Mesenteric fat pad (tissue), 1 donor: ENCODE measurements at places on chromosomes 16 and 17. TPM values are rescaled to one million over a fixed set of nuclear protein-coding genes. Genes with fewer than 3 reads are reported as not detected.

The ASPHD1 gene
- 0.67 TPM for total RNA-seq

GRCh38 chr16:56767024-56767423 is 37.1 kb downstream of the NUP93 start:
- no peak for DNase-seq

DNA sequence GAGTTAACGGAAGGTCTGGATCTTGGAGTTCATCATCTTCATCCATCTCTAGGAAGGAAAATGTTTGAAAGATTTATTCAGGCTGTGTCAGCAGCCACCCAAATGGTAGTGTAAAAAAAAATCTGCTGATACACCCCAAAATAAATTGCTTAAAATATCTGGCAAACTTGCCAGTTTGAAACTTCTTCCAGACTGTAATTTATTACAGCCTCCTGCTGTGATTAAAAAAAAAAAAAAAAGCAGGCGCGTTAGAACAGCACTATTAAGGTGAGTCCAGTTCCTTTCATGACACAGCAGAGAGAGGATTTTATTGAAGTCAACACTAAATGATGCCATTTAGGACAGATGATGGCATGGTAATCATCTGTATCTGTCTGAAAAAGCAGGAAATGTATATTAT is 140.6 kb upstream of the CORO6 start:
- no peak for DNase-seq

DNA sequence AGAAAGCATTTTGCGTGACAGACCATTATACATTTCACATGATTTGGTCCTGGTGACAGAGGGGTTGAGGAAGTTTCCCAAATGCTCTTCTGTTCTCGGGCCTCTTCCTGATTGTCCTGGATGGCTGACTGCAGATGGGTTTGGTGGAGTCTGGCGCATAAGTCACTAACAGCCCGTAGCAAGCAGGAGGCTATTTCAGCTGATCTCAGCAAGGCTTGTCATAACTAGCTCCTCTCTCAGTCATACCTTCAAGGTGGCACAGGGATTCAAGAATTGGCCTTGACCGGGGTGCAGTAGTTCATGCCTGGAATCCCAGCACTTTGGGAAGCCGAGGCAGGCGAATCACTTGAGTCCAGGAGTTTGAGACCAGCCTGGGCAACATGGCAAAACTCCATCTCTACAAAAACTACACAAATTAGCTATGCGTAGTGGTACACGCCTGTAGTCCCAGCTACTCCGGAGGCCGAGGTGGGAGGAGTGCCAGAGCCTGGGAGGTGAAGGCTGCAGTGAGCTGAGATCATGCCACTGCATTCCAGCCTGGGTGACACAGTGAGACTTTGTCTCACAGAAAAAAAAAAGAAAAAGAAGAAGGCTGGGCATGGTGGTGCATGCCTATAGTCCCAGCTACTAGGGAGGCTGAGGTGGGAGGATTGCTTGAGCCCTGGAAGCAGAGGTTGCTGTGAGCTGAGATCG is 68.9 kb upstream of the HAS3 start:
- DNase-seq, result no peak

DNA sequence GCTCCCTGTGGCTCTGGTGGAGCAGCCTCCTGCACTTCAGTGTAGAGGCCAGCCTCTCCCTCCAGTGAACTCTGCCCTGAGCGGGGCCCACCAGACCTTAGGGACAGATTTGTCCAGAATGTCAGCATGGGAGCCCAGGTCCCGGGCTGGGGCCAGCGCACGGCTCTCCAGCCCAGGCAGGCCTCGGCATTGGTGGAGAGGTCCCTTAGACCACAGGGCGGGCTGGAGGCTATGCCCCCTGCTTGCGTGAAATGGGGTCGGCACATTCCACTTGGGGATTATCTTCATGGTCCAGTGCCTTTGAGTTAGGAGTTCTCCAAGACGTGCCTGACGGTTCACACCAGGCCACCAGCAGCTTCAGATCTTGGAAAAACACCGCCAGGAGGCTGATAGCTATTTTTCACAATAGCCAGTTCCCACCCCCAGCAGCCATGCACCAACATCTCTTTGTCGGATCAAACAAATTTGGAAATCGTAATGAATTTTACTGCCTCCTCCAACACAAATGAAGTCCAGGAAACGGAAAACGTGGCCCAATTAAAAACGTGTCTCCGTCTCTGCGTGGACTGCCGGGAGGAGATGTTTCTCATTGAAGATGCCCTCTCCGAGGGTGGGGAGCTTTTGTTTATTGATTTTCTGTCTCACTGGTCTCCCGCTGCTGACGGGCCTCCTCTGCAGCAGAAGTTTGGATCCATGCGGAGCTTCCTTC is 110.0 kb upstream of the CIBAR2 start:
- DNase-seq, result no peak

DNA sequence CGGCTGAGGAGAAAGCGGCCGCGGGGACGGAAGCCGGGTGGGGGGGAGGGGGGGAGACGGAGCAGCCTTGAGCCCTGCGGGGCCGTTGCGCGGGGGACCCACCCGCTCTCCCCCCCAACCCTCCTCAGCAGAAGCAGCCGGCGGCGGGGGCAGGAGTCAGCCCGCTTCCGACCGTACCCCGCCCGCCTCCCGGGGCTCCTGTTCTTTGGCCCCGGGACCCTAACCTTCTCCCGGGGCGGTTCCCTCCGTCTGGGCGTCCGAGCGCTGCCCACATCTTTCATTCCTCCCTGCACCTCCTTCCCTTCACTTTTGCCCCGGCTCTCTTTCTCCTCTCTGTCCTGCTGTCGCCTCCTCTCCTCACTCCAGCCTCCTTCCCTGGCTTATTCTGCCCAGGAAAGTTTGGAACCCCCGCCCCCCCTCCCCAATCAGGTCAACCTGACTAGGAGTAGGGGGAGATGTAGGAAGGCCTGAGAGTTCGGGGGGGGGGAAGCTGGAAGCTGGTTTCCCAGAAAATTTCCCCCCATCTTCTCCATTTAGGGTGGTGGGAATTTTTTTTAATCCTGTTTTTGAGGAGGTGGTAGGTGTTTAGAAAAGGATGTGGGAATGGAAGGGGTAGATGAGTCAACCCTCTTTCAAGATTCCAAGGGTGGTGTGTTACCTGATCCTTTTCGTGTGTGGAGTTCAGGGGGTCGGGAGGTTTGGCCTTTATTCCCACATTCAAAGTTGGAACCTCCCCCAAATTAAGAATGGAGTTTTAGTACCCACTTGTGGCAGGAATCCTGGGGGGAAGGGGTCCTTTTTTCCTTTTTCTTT is 427 bp upstream of the NLK start:
- no peak for DNase-seq

GRCh38 chr17:52606098-52606497 is 447.6 kb upstream of the CA10 start:
- no peak for DNase-seq

DNA sequence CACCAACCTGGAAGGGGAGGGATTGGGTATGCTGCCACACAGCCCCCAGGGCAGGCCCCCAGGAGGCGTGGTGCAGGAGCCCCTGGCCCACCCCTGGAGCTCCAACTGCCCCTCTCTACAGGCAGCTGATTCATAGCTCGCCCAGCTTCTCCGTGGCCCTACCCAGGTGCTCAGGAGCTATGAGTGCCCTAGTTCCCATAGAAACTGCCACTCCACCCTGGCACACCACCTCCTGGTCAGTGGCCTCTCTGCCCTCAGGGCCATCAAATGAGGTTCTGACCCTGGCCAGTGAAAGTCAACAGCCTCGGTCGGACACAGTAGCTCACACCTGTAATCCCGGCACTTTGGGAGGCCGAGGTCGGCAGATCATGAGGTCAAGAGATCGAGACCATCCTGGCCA is 18.0 kb downstream of the CNGB1 start:
- no peak for DNase-seq

- no peak for DNase-seq
These were observed 10.6 kb downstream of the PHF12 start for GRCh38 chr17:28940675-28941074.

- DNase-seq, result no peak
These were observed 175.9 kb upstream of the SALL1 start for GRCh38 chr16:51327001-51327400.

DNA sequence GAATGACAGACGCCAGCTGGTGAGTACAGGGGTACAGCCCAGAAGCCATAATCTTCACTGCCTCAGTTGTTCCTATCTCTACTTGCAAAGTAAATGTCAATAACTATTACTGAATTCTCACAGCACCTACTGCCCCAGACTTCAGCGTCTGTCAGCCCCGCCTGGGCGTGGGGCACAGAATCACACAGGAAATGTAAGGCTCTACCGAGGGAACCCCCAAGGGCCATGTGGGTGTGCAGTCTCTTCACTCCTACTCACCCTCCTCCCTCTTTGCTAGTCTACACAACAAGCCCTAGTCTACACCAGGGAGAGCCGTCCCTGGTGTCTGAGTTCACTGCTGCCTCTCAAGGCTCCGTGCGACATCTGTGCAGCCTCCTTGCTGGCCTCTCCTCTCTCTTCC is 4.5 kb downstream of the NPTX1 start:
- no peak for DNase-seq

The GDE1 gene
- 55.9 TPM for total RNA-seq

DNA sequence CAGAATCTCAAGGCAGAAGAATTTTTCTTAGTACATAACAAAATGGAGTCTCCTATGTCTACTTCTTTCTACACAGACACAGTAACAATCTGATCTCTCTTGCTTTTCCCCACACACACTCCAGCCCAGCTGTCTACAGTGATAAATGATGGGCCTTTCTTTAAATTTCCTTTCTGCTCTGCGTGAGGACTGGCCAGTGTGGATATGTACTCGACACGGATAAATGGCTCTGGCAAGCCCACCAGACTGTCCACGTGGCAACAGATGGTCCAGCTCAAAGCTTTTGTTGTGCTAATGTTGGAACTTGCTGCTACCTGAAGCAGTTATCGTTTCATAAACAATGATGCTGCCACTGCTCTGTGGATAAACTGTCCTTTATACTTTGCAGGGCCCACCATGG is 410.7 kb downstream of the TMEM114 start:
- no peak for DNase-seq

The CLDN7 gene
- 5.6 TPM for total RNA-seq

DNA sequence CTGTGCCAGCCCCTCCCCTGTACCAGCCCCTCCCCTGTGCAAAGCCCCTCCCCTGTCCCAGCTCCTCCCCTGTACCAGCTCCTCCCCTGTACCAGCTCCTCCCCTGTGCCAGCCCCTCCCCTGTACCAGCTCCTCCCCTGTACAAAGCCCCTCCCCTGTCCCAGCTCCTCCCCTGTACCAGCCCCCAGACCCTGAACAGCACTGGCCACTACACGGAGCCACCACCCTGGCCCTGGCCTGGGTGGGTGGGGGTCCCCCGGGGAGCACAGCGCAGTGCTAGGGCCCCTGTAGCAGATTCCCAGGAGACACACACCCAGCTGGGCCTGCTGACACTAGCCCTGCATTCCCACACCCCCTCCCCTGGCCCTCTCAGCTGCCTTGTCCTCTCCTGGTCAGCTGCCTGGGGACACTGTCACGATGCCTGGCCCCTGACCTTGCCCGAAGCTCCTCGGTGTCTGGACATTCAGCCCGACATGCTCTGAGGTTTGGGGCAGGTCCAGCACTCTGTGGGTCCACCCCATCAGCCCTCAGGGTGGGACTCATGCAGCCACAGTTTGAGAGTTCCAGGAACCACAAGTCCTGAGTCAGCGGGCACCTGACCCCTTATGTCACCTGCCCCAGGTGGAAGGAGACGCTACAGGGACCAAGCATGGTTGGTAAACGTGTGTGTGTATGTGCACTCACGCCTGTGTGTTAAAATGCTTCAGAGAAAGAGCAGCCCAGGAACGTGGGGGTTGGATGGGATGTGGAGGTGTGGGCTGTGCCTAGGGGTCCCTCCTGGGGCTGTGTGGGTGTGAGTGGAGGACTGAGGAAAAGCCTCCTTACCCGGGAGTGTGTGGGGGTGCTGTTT is 114.2 kb downstream of the METRNL start:
- DNase-seq, result no peak

GRCh38 chr17:8799570-8800212 is 526 bp upstream of the MFSD6L start:
- no peak for DNase-seq

- DNase-seq, result no peak
These were observed 104.2 kb downstream of the CDK5R1 start for GRCh38 chr17:32590974-32591373.

The EXOC7 gene
- 117 TPM for total RNA-seq

DNA sequence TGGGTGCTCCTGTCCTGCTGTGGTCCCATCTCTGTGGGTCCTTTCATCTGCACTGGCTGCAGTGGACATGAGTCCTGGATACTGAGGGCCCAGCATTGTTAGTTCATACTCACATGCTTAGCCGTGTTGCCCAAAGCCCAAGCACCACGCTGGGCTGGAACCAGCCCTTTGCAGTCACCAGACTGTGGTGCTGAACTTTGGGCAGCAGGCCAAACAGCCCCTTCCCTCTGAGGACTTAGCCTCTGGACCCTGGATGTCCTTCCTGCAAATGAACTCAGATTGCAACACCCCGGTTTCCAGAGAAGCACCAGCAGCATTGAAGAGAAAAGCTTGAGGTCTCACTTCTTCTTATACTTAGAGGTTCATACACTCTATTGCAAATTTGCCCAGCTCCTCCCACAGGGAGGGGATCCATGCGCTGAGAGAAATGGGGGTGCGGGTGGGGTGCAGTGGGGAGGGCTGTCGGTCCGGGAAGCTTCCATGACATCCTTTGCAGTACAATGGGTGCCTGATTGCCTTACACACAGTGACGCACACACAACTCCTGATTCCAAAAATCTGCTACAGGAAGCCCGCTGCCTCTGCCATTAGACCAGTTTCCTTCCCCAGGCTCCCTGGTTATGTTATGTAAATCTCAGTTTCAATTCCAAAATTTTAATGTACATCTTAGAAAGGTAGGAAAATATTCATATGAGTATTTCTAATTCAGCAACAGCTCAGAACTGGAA is 65.8 kb downstream of the RGS9 start:
- DNase-seq, result no peak

DNA sequence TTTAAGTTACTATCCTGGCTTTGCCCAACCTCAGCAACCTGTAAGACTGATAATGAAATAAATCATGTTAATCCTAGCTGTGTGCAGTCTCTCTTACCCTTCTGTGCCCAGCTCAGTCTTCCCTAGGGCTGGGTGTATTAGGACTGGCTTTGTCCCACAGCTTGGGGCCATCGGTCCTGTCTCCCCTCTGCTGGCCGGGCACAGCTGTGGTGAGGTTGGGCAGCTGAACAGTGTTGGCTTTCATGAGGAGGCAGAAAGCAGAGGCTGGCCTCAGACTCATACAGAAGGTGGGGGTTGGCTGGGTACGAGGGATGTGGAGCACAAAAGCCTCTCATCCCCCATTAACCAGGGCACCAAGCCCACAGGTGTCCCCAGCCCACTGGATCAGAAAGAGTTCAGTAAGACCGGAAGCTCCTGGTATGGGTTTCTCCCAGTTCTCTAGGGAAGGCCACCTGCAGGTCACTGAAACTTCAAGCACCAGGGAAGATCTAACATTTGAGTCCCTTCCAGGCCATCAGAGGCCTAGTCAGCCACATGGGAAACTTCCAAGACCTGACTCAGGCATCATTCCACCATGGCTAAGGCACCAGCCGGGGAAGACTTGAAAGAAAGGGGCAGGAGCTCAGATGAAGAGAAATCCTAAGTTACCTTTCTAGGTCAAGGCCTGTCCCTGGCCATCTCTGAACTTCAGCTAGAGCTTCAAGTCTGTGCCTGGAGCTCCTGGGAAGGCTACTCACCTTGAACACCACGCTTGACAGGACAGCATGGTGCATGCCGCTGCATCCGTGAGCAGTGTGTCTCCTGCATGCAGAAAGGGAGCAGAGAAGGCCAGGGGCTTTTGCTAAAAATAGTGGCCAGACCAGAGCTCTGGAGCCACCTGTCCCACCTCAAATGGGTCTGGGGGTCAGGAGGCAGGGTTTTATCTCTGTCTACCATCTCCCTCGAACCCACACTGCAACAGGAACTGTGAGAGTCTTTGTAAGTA is 8.8 kb downstream of the CNP start:
- no peak for DNase-seq

The KRTAP4-9 gene
- total RNA-seq, result not detected
